Cerebellar nuclear complex (tissue), 1 donor: ENCODE measurements at places on chromosomes 6 and 20.

DNA sequence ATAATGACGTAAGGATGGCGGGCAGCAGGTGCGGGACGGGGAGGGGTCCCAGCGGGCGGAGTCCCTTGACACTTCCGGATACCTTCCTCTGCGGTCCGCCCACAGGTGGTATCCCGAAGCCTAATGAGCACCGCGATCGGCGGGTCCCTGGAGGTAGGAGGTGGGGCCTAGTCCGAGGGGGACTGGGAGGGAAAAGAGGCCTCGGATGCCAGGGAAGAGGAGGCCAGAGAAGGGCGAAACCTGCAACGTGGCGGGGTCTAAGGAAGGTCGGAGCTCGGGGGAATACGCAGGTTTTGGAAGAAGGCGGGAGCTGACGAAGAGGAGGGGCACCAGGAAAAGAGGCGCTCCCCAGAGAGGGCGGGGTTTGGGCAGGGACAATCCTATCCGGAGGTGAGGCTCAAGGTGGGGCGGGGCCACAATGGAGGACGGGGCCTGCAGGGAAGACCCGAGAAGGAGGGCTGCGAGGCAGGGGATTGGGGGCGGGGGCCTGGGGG is 3.7 kb downstream of the PRSS16 start:
- peak; percentile 74 for DNase-seq

DNA sequence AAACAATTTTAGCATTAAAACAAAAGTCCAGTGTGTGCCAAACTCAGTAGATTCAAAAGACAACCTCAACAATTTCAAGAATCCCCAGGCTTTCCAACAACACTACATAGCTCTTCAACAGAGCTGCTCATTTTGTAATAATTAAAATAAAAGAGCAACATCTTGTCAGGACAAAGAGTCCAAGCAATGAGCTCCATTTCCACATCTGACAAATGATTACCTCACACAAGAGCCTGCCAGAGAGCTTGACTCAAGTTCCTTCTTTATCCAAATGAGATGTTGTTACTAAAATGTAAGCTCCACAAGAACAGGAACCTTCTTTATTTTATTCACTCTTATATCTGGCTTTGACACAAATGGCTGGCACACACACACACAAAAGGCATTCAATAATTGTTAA is 449.8 kb downstream of the HACE1 start:
- DNase-seq = no peak

DNA sequence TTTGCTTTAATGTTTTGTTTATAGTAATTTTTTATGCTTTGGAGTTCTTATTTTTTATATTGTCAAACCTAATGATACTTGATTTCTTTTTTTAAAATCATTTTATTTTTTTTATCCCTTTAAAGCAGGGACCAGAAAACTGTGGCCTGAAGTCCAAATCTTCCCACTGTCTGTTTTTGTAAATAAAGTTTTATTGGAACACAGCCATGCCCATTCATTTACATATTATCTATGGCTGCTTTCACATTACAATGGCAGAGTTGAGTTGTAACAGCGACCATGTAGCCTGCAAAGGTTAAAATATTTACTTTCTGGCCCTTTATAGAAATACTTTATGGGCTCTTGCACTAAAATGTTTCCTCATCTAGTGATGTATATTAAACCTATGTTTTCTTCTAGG is 42.3 kb downstream of the PPP1R16B start:
- DNase-seq = no peak

GRCh38 chr6:158468666-158469065 is 91.2 kb upstream of the TMEM181 start:
- no peak for DNase-seq

DNA sequence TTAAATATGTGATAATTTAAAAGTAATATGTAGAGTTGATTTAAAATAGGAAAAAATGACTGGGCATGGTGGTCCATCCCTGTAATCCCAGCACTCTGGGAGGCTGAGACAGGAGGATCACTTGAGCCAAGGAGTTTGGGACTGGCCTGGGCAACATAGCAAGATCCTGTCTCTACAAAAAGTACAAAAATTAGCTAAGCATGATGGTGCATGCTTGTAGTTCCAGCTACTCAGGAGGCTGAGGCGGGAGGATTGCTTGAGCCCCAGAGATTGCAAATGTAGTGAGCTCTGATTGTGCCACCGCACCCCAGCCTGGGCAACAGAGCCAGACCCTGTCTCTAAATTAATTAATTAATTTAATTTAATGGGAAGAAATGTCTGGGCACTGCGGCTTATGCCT is 44.2 kb upstream of the CDYL start:
- DNase-seq = no peak

- DNase-seq = no peak
These were observed 543.2 kb upstream of the CHD6 start for GRCh38 chr20:42161228-42161829.

DNA sequence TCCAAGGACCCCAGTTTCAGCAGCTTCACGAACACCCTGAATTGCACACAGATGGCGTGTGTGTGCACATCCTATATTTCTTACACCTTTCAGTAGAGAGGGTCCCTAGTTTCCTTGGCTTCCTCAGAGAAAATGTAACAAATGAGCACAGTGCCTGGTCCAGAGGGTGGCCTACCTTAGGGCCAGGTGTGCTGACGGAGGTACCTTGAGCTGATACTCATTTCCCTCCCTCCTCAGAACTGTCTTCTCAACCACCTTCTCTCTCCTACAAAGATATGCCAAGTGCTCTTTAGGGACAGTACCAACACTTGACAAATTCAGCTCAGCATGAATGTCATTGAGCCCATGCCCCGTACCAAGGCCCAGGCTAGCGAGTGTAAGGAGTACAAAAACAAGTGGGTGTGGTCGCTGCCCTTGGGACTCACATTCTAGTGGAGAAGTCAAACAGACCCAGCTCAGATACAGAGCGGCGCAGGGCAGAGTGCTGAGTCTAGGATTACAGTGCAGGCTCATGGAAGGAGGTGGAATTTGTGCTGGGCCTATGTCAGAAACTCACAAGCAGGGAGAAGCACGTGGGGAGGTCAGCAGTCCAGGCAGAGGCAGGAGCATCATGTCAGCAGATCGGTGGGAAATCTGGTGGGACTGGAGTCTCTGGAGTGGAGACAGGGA is 9.6 kb upstream of the BPHL start:
- DNase-seq = no peak

GRCh38 chr20:25195962-25196785 is 662 bp downstream of the ENTPD6 start:
- DNase-seq = no peak

DNA sequence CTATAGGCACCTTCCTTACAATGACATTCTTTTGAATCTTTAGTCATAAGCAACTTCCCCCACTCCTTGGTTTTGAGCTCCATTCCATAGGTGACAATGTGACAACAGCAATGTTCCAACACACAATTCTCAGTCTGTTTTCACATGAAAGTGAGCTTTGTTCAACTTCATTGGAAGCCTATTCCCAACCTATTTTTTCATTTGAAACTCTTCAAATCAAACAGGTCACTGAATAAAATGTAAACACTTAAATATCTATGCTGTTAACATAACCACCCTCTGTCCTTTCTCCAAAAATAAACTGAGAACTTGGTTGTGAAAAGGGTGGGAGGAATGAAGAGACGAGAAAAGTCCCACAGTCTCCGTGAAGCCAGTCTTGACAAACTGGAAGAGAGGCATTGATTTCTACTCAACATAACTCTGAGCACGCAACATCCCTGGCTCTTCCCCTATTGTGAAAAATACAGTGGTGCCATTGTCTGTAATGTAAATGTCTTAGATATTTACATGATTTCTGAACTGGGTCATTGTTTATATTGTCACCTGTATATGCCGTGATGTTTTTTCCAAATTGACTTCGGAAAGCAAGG is 343.1 kb downstream of the TFAP2A start:
- DNase-seq = no peak

DNA sequence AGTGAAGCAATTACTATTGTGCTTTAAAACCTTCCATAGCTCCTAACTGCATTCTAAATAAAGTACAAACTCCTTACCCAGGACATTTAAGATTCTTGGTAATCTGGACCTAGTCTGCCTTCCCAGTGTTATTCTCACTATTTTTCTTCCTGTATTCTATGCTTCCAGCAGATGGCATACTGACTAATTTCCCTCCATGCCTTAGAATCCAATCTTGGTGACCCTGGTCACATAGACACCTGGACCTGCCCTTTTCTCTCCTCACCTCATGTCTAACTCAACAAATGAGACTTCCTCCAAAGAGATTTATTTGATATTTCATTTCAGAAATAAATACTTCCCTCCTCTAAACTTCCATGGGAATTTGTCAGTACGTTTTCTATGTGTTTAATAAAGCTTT is 25.8 kb downstream of the ROS1 start:
- no peak for DNase-seq

- no peak for DNase-seq
These were observed 381.6 kb downstream of the UTRN start for GRCh38 chr6:144666781-144667180.

GRCh38 chr20:3307078-3307477 is 68.1 kb upstream of the SLC4A11 start:
- no peak for DNase-seq

GRCh38 chr6:14275493-14275851 is 157.9 kb downstream of the CD83 start:
- no peak for DNase-seq

GRCh38 chr6:3329393-3330051 is 70.8 kb downstream of the PSMG4 start:
- DNase-seq = no peak

DNA sequence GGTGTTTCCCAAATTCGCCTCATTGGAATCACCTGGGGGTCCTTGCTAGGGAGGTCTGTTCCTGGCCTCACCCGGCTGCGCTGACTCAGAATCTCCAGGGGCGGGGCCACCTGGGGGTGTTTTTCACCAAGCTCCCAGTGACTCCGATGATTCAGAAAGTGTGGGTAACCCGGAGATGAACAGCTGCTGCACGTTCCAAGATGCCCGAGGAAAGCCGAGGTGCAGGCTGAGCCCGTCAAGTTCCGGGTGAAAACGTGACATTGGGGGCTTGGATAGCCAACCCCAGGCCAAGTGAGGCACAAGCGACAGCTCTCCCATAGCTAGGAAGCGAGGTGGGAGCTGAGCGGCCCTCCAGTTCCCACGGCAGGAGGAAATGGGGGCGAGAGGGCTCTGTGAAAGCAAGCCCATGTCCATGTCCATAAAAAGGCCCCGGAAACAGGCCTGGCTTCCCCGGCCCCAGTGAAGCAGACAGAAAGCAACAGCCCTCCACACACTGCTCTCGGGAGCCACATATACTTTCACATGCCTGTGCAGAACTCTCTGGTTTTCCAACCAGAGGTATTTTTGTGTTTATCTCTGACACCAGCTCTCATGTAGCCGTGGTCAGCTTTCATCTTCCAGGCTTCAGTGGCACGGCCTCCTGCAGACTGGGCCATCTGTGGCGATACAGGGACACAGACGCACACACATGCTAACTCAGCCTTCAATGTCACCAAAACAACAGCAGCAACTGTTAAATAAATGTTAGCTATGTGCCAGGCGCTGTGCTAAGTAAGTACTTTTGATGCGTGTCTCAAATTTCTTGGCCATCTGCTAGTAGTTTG is 90.7 kb upstream of the CCDC28A start:
- peak; percentile 37 for DNase-seq

GRCh38 chr20:22866812-22867341 is 168.2 kb upstream of the SSTR4 start:
- DNase-seq = no peak

- no peak for DNase-seq
These were observed 223.2 kb downstream of the SYNDIG1 start for GRCh38 chr20:24692446-24693200.

DNA sequence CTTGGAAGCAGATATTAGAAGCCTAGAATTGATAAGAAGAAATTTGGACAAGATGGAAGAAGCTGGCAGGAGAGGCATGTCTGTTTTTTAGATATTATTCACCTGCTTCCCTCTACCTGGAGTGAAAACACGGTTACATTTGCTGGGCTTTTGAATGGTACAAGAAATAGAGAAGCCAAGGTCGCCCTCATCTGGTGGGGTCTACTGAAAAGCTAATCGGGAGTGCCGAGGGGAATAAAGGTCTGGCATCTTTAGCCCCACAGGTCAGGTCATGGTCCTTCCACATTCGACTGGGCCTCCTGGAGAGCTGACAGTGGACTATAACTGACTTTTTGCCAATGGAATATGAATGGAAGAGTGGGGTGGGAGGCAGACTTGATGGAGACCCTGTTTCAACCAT is 4.6 kb upstream of the C2 start:
- no peak for DNase-seq

- no peak for DNase-seq
These were observed 27.6 kb downstream of the MYH7B start for GRCh38 chr20:34983089-34983820.

DNA sequence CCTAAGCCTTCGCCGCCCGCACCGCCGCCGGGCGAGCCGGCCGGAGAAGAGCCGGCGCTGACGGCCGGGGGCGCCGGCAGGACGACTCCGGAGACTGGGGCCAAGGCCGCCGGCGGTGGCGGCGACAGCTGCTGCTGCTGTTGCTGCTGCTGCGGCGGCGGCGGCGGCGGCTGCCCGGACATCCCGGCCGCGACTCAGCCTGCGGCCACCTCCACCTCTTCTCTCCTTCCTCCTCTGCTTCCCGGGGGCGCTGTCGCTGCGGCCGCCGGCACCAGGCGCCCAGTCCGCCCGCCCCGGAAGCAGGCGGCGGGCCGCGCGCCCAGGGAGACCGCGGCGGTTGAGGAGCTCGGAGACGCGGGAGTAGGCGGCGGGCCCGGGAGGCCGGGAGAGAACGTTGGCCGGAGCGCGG is 307 bp downstream of the RANBP9 start:
- DNase-seq = no peak

DNA sequence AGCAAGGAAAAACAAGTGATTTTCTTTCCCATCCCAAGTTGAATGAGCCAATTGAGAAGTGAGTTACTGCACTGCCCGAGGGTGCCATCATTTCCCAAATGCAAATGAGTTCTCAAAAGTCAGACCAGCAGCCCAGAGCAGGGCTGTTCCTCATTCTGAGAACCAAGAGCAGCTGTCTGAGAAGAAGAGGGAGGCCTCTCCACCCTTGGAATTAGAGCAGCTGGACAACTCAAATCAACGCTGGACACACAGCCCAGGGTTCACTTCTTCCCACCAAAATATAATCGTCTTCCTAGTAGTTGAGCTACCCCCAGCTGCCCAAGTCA is 4.6 kb upstream of the PREX1 start:
- no peak for DNase-seq

- no peak for DNase-seq
These were observed 14.6 kb upstream of the LTV1 start for GRCh38 chr6:143828572-143828971.

DNA sequence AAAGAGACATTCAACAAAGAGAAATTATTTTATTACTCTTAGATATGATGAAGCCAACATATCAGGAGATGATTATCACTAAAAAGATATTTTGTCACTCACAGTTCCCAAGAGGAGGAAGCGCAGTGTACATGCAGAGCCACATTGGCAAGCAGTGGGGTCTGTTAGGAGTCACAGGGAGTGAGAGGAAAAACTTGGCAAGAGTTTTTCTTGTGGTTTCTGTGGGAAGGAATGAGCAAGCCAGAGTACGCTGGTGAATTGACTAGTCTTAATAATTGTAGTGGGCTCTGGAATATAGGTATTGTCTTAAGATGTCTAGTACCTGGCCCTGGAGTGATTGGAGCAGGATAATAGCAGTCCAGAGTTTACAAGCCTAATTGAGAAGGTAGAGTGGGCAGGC is 1095.2 kb downstream of the GRIK2 start:
- DNase-seq = no peak

GRCh38 chr20:47503685-47504084 is 2.0 kb downstream of the NCOA3 start:
- DNase-seq = no peak

GRCh38 chr6:130848945-130849344 is 21.7 kb downstream of the SMLR1 start:
- DNase-seq = no peak

GRCh38 chr6:130434174-130434873 is 68.5 kb downstream of the TMEM200A start:
- no peak for DNase-seq
